ENCODE measurements at places on chromosomes 6 and 20.
A peak's percentile ranks its signal among the peaks of the same experiment; 100 is the strongest.

GRCh38 chr20:31972471-31973021 is 4.6 kb downstream of the XKR7 start:
- no peak for DNase-seq

- no peak for DNase-seq
These were observed 257.1 kb downstream of the SOX4 start for GRCh38 chr6:21850691-21851090.

GRCh38 chr20:41350408-41350962 is 9.9 kb downstream of the LPIN3 start:
- no peak for DNase-seq

DNA sequence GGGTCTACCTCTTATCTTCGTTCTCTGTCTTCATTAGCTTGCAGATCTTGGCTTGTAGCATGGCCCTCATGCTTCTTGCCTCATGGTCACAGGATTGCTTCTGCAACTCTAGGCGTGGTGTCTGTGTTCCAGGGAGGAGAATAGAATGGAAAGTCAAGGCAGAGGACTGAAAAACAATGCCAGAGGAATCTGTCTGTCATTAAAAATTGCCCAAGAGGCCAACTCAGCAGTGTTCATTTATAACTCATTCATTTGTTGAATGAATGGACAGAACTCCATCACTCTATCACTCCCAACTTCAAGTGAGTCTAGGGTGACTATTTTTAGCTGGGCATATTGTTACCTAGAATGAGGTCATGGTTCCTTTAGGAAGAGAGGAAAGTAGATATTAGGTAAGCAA is 179.6 kb downstream of the UST start:
- no peak for DNase-seq

DNA sequence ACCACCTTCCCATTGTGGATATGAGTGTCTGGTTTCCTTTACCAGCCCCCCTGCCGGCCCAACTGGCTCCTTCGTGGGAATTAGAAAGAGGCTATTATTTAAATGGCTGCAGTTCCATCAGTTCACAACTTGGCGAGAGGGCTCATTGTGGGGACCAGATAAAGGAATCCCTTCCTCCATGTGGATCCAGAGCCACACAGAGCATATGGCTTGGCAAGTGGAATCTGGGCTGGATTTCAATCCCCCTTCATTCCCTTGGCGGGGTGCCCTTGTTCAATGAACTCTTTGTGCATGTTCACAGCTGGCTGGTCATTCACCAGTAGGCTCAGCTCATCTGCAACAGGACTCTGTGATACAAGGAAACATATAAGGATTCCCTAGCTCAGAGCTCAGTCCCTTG is 140.6 kb downstream of the OPN5 start:
- DNase-seq = no peak

DNA sequence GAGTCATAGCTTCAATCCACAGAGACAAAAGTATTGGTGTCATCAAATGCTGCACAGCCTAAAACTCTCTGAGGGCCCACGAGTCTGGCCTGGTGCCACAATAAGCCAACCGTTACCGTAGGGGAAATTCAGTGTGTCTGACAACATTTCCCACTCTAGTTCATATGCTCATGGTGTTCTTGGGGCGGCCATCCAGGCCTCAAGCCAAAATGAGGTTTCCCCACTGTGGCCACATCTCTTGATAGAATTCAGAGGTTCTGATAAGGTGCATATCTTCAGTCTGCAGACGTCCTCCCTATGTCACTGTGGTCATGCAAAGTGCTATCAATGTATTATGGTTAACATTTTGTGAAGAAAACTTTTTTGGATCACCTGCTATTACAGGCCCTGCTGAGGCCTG is 627.7 kb downstream of the QKI start:
- DNase-seq = peak; percentile 77

- no peak for DNase-seq
These were observed 12.7 kb downstream of the FAM217A start for GRCh38 chr6:4066029-4066755.

DNA sequence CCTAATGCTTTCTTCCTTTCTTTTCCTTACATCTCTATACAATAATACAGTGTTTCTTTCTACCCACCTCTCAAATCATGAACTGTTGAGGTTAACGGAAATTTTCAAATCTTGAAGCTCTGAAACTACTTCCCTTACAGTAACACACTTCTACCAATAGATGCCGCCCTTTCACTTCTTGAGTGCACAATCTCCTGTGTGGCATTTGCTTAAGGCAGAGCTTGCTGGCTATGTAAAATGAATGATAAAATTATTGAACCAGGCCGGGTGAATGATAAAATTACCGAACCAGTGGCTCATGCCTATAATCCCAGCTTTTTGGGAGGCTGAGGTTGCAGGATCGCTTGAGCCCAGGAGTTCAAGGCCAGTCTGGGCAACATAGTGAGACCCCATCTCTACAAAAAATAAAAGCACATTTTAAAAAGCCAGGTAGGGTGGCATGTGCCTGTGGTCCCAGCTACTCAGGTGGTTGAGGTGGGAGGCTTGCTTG is 56.8 kb downstream of the KCNS1 start:
- peak; percentile 64 for DNase-seq

DNA sequence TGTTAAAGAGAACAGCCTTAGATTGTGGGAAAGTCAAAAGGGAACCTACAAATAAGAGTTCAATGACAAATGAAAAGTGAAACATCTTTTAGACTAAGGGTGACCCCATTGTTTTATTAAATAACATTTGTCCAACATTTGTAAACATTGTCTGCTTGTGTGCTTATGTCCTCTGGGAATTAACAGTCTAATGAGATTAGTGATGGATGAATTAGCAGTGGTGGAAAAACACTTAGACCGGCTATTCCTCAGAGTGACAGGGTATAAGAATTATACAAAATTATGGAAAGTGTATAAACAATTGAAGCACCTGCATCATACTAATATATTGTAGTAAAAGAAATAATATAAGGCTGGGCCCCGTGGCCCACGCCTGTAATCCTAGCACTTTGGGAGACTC is 29.3 kb upstream of the HFE start:
- DNase-seq = no peak

GRCh38 chr20:35726842-35727711 is 15.0 kb downstream of the RBM39 start:
- no peak for DNase-seq

All from erythroblast (primary cell).